CD4-positive, alpha-beta T cell treated with Interleukin-15 for 4 hours (primary cell): ENCODE measurements at places on chromosomes 12 and 14.

GRCh38 chr14:23729720-23730387, 93.7 kb downstream of the DHRS2 start:
- DNase-seq = no peak

GRCh38 chr12:15633201-15633600, 156.0 kb downstream of the EPS8 start:
- DNase-seq = no peak

- no peak for DNase-seq
Observed at GRCh38 chr14:81313200-81313599, 86.9 kb downstream of the STON2 start.

- no peak for DNase-seq
Observed at GRCh38 chr12:52228366-52228765, 4.7 kb upstream of the KRT7 start.

GRCh38 chr12:68959891-68960464, 27.0 kb upstream of the CPM start:
- DNase-seq = no peak

- no peak for DNase-seq
Observed at GRCh38 chr14:79197516-79197915, 1013.8 kb downstream of the DIO2 start.

- peak; percentile 22 for DNase-seq
Observed at GRCh38 chr14:64549791-64550620, at the start of gene PPP1R36. Gene PPP1R36, plus strand, starts transcription at chr14:64549961. Its CDS starts 37 bp downstream, at chr14:64549998.

- DNase-seq = no peak
Observed at GRCh38 chr12:164207-164606, 49.8 kb downstream of the SLC6A12 start.

- no peak for DNase-seq
Observed at GRCh38 chr14:60590991-60591414, 58.3 kb downstream of the SIX1 start.

DNA sequence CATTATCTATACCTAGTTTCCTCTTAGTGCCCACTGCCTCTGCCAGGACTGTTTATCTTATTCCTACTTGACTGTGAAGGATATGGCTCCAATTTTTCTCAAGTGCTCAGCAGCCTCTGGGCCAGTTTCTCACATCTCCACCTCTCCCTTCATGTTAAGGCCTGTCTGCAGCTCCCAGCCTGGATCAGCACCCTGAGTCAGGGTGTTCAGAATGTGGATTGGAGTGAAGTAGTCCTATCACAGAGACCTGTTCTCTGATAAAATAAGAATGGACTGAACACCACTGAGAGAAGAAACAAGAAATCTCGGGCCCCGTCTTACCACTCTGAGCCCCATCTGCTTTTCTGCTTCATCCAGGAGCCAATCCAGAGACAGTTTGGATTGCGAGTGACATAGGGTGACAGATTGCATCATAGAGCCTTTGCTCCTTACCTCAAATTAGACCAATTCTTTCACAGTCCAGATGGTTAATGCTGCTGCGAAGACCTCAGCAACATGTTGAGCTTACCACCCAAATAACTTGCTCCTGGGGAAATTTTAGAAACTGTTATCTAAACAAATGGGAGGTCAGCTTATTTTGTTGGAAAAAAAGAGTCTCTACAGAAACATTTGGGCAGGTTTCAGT, 473.1 kb downstream of the PDZRN4 start:
- DNase-seq = no peak

DNA sequence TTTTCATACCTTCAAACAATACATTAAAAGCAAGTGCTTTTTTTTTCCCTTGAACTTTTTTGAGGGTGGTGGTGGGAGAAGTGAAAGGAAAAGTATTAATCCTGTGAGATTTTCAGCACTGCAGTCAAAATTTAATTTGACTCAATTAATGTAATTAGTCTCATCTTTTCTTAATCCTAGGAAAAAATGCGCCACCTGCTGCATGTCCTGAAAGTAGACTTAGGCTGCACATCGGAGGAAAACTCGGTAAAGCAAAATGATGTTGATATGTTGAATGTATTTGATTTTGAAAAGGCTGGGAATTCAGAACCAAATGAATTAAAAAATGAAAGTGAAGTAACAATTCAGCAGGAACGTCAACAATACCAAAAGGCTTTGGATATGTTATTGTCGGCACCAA, 52.2 kb downstream of the SPATA7 start:
- no peak for DNase-seq

- DNase-seq = no peak
Observed at GRCh38 chr14:59897757-59898383, 22.1 kb upstream of the LRRC9 start.

GRCh38 chr12:57610554-57611107, 604 bp upstream of the ARHGEF25 start:
- no peak for DNase-seq

DNA sequence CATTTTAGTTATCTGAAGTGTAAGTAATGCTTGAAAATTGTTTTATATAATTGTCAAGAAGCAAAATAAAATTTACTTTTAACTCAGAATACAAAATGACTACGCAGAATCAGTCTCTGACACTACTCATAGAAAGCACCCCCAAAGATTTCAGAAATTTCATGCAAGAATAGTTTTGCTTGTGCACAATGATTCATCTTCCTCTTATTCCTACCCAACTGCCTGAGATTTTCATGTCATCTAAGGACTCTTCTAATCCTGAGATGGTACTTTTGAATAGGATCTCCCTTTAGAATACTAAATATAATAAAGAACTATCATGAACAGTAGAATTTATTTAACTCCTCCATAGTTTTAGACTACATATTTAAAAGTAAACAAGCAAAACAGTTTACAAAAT, 485.3 kb upstream of the MGAT4C start:
- DNase-seq = no peak
